ENCODE measurements at places on chromosomes 1 and 21.

GRCh38 chr21:31874812-31875212 is 2.0 kb downstream of the HUNK start:
- DNase-seq: no peak

DNA sequence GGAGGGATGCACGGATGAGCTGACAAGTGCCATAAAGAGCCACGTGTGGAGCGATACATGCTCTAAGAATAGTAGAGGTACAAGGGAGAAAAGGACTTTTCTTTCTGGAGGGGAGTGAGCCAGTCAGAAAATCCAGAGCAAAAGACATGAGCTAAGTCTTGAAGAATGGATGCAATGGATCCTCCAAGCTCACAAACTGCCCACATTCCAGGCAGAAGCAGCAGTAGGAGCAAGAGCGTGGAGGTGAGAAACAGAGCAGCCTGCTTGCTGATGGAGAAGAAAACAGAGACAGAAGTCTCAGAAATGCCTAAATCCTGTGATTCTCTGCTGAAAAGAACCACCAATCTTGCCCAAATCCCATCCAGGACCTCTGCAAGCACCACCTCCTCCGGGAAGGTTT is 78.2 kb upstream of the RALGPS2 start:
- DNase-seq: no peak

DNA sequence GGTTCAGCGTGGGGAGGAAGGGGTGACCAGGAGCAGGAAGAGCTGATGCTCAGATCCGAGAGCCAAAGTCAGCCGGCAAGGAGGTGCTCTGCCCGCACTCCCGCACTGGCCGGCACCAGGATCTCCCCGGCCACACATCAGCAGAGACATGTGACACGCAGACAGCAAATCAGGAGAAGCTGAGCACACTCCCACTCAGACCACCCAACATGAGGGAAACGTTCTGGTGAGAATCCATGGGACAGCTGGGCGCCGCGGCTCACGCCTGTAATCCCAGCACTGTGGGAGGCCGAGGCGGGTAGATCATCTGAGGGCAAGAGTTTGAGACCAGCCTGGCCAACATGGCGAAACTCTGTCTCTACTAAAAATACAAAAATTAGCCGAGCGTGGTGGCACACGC is 18.6 kb upstream of the PTTG1IP start:
- DNase-seq: no peak

DNA sequence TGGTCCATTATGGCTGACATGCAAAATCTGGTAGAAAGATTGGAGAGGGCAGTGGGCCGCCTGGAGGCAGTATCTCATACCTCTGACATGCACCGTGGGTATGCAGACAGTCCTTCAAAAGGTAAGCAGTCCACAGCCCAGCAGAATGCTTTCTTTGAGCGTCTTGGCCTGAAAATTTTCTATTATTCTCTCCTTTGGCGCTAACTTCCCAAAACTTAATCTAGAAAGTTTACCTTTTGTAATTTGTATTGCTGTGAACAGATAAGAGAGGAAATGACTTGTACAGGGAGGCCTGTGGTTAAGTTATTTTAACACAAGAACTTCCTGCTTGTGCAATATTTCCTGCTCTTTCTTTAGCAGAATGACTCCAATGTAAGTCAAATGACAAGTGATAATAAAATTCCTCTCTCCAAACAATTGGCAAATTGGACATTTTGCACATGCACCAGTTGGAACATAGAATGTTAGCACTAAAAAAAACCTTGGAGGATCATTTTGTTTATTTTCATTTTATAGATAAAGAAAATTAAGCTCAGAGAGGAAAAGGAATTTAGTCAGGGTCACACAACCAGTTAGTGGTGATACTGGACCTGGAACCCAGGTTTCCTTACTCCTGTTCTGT is 18.9 kb downstream of the CAP1 start:
- DNase-seq: no peak

GRCh38 chr1:201501144-201501543 is 5.8 kb downstream of the CSRP1 start:
- DNase-seq: no peak

DNA sequence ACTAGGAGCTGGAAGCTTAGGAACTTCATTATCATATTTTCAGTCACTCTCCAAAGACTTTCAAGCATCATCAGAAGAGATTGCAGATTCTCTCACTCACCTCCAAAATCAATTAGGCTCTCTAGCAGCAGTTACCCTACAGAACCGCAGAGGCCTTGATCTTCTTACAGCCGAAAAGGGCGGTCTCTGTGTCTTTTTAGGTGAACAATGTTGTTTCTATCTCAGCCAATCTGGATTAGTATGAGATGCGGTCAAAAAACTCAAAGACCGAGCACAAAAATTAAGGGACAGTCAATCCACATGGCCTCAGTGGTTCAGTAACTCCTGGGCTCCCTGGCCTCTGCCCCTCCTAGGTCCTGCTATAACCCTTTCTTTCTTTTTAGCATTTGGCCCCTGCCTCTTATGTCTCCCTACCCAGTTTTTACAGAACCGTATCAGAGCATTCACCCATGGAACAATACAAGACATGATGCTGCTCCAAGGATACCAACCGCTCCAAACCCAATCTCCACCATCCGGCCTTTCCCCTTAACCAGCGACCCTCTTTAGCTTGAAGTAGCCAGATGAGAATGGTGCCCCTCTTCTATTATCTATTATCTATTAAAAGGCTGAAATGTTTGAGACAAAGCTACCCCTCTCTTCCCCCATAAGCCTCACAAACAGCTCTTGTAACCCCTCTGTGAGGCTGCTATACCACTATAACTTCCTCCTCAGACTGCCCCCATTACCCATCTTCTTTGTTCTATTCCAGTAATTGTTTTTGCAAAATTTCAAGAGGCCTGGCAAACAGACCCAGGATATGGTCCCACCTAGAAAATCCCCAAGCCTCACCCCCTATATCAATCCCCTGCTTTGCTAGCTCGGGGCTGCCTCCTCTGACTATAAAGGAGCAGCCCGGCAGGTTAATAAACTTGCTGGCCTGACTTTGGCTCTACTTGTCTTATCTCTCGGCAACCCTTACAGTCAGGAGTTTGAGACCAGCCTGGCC is 18.7 kb upstream of the CA6 start:
- DNase-seq: peak; percentile 49

GRCh38 chr1:205920159-205920558 is 23.1 kb downstream of the SLC26A9 start:
- DNase-seq: peak; percentile 98

GRCh38 chr1:150235294-150235851 is 539 bp downstream of the ANP32E start:
- peak; percentile 45 for DNase-seq

GRCh38 chr21:43694437-43695079 is 24.4 kb upstream of the PDXK start:
- DNase-seq: no peak

GRCh38 chr1:117821774-117822482 is 107.5 kb downstream of the GDAP2 start:
- DNase-seq: no peak

- DNase-seq: no peak
These were observed 665.7 kb downstream of the MRPL39 start for GRCh38 chr21:24941316-24942185.
